ENCODE measurements at places on chromosomes 5 and 9.
A peak's percentile ranks its signal among the peaks of the same experiment; 100 is the strongest.

DNA sequence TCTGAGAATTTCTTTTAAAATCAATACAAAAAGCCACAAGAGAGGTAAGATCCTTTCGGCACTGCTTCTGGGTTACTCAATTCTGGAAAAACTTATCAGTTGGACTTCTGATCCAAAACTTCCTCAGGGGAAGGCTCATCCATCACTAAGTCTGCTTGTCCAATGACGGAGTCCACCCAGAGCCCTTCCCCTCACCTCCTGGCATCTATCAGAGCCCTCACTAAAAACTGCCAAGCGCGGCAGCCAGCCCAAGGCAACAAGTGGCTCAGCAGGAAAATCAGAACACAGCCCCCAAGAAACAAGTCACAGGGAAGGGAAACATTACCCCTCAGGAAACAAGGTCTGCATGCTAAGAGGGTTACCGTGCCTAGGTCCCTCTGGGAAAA, 869 bp upstream of the ESM1 start:
- ATAC-seq: peak; percentile 24

GRCh38 chr5:172115541-172115982, 72.5 kb downstream of the STK10 start:
- ATAC-seq: no peak

GRCh38 chr5:137758715-137759306, 4.6 kb upstream of the HNRNPA0 start:
- ATAC-seq: no peak

- ATAC-seq: no peak
These were observed 315.3 kb upstream of the SLC30A5 start for GRCh38 chr5:68778484-68778883.

GRCh38 chr5:161311965-161312364, 234.6 kb downstream of the GABRB2 start:
- no peak for ATAC-seq

GRCh38 chr9:89811356-89811755, 206.5 kb downstream of the GADD45G start:
- no peak for ATAC-seq

DNA sequence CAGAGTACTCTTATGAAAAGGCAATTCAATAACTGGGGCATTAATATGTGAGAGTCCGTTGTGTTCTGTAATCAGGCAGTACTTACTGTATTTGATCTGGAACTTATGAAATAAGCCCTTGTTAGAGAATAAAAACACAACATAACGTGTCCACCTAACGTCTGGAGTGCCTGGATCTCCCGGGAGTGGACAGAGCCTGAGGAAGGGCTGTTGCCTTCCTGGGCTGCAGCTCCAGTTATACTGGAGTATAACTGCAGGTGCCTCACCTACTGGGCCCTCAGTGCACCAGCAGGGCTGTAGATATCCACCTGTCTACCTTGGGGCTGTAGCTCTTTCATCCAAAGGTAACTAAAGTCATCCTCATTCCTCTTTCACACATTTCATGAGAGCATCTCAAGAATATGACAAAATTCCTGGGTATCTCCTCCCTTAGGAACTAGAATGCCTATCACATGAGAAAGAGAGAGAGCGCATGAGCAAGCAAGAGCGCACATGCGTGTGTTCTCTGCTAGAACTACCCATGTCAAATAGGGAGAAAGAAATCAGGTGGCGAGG, 200.1 kb downstream of the GAPVD1 start:
- no peak for ATAC-seq

- no peak for ATAC-seq
These were observed 159.5 kb downstream of the BAAT start for GRCh38 chr9:101225271-101225670.

GRCh38 chr5:10333154-10334006, 20.1 kb upstream of the MARCHF6 start:
- peak; percentile 20 for ATAC-seq

GRCh38 chr5:177520916-177521513, 4.3 kb upstream of the DDX41 start:
- ATAC-seq: no peak

- no peak for ATAC-seq
These were observed 17.3 kb upstream of the RUFY1 start for GRCh38 chr5:179533024-179533423.

DNA sequence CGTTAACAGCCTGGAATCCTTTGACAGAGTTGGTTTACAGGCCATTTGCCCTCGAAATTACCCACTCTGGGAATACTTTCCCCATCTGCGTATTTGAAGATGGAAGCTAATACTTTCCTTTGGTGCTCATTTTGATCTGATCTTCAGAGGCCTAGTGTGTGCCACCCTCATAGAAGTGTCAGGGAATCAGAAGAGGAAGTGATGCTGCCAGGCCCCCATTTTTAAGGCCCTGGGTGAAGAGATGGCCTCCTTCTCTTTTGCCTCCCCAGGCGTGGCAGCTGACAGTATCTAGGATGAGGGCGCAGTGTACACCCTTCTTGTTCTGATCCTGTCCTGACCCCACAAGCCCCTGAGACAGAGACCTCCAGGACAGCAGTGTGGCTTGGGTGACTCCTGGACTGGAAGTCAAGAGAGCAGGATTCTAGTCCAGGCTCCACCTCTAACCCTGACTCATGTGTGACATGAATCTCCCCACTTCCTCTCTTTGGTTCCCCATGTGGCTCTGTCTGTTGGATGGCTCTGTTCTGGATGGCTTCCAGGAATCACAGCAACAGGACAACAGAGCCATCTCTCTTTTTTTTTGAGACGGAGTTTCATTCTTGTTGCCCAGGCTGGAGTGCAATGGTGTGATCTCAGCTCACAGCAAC, 27.8 kb downstream of the CSF1R start:
- peak; percentile 81 for ATAC-seq

- no peak for ATAC-seq
These were observed 21.5 kb downstream of the CDK5RAP2 start for GRCh38 chr9:120558454-120558853.

- no peak for ATAC-seq
These were observed 154.8 kb downstream of the SIL1 start for GRCh38 chr5:139043157-139043905.

GRCh38 chr9:79268806-79269205, 303.0 kb upstream of the TLE4 start:
- no peak for ATAC-seq

DNA sequence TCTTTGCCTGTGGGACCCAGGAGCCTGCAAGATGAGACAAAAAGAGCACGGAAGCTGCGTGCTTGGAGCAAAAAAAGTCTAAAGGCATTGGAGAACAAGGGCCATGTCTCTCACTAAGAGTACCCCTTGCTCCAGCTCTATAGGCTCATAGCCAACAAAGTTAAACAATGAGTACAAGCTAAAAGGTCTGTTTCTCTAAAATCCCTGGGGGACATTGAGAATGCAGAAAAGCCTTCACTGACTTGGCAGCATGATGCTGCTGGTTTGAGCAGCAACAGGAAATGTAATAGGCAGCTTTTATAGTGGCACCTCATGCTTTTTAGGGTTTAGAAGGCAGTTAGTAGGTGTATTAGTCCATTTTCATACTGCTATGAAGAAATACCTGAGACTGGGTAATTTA, 287.5 kb downstream of the SMARCA2 start:
- ATAC-seq: no peak

DNA sequence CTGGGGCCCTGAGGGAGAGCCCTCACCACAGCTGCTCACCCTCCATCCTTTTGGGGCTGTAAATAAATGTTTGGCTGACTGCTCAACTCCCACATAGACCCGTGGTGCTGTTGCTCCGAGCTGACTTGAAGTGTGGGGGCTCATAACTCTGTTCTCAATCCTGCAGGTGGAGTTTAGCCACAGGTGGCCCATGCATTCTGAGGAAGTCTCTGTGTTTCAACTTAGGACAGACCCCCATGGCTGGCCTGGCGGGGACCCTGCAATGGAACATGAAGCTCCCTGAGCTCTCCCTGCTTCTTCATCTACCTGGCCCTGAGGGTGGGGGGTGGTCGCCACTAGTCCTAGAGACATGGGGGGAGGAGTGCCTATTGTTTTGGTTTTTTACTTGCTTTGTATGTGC, 19.7 kb downstream of the NDUFS6 start:
- ATAC-seq: no peak

- no peak for ATAC-seq
These were observed 4.8 kb downstream of the N4BP3 start for GRCh38 chr5:178117923-178118701.

DNA sequence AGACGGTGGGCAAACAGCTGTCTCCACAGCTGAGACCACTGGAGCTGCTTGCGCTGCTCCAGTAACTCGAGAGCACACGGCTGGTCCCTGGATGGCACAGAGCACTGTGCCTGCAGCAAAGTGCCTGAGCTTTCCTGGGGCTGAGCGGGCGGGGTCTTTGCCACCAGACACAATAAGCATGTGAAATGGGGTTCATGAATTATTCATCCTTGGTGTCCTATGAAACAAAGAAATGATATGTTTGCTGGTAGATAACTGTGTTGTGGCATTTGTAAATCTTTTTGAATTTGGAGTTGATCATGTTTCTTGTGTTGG, 151.7 kb upstream of the MPDZ start:
- ATAC-seq: no peak

GRCh38 chr5:11946317-11946716, 42.1 kb upstream of the CTNND2 start:
- ATAC-seq: no peak

- ATAC-seq: no peak
These were observed 210.5 kb downstream of the GADD45G start for GRCh38 chr9:89815061-89815902.

- ATAC-seq: no peak
These were observed 31.1 kb downstream of the POU4F3 start for GRCh38 chr5:146369691-146370090.

DNA sequence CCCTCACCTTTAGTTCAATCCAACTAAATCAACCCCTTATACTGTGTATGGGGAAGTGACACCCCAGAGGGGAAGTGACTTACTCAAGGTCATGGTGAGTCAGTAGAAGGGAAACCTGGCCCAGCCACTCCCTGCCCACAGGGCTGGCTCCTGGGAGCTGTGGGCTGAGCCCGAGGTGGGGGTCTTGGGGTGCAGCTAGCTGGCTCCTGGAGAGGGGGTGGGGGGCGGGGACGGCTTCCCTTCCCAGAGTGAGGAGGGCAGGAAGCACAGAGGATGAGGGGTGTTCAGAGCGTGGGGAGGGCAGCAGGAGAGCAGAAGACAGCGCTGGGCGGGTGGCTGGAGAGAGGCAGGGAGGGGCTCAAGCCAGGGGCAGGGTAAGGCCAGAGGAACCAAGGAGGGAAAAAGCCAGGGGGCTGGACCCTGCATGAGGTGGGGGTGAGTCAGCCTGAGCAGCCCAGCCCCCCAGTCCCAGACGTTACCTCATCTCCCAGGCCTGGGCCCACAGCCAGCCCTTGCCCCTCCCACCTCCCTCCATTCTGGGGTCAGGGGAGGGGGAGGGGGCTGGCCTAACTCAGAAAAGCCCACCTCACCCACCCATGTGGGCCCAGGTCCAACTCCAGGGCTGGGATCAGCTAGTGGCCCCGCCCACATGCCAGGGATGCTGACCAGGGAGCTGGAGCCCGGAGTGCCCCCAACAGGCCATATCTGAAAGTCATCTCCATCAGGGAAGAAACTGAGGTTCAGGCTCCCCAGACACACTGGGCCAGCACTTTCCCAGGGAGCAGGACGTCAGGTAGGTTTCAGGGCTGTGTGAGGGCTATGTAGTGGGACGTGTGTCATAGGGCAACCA, 2.8 kb downstream of the PDLIM7 start:
- ATAC-seq: peak; percentile 19

DNA sequence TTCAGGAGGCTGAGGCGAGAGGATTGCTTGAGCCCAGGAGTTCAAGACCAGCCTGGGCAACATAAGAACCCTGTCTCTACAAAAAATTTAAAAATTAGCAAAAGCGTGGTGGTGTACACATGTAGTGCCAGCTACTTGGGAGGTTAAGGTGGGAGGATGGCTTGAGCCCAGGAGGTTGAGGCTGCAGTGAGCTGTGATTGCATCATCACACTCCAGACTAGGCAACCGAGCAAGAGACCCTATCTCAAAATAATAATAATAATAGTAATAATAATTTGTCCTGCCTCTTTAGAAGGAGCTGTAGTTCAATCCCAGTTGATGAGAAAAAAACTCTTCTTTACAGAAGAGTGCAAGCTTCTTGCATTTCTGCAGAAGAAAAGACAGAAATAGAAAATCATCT, 10.0 kb upstream of the CD74 start:
- ATAC-seq: no peak

- no peak for ATAC-seq
These were observed 333.9 kb downstream of the DIRAS2 start for GRCh38 chr9:90308691-90309090.

- no peak for ATAC-seq
These were observed 184.0 kb downstream of the HSPA4 start for GRCh38 chr5:133235696-133236426.

GRCh38 chr5:169803077-169803981, 166.3 kb downstream of the DOCK2 start:
- peak; percentile 83 for ATAC-seq

GRCh38 chr9:130583271-130583670, 3.9 kb downstream of the FUBP3 start:
- ATAC-seq: no peak

- ATAC-seq: peak; percentile 38
These were observed 115.3 kb downstream of the SLIT3 start for GRCh38 chr5:169185626-169186025.

DNA sequence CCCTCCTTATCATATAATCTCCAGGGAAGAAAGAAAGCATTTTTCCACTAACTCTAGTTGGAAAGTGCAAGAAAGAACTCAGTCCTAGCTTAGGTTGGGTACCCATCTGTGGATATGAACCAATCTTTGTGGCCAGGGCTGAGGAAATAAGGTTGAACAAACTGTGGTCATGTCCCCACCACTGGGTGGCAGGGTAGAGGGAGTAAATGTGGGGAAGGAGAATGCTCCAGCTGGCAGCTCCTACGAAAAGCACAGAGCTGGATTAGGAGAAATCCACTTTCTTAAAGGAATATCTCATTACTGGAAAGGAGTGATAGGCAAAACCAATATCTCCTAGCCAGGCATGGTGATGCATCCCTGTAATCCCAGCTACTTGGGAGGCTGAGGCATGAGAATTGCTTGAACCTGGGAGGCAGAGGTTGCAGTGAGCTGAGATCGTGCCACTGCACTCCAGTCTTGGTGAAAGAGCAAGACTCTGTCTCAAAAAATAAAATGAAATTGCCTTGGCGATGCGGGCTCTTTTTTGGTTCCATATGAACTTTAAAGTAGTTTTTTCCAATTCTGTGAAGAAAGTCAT, 175.1 kb downstream of the CCDC192 start:
- peak; percentile 90 for ATAC-seq

GRCh38 chr5:96377597-96377996, 55.5 kb downstream of the PCSK1 start:
- ATAC-seq: no peak

GRCh38 chr5:53350368-53350767, 130.1 kb upstream of the FST start:
- no peak for ATAC-seq

Data from SK-N-SH treated with all-trans-retinoic acid at 6 μM for 48 hours (cell line).